ENCODE measurements at places on chromosomes 6 and 20.
A peak's percentile ranks its signal among the peaks of the same experiment; 100 is the strongest.

GRCh38 chr6:17601386-17601703 lies 1.2 kb downstream of the FAM8A1 start:
- no peak for DNase-seq

GRCh38 chr6:108961985-108962384 lies 113.8 kb downstream of the ARMC2 start:
- DNase-seq = no peak

GRCh38 chr6:47478233-47479139 lies 897 bp downstream of the CD2AP start:
- DNase-seq = peak; percentile 16

DNA sequence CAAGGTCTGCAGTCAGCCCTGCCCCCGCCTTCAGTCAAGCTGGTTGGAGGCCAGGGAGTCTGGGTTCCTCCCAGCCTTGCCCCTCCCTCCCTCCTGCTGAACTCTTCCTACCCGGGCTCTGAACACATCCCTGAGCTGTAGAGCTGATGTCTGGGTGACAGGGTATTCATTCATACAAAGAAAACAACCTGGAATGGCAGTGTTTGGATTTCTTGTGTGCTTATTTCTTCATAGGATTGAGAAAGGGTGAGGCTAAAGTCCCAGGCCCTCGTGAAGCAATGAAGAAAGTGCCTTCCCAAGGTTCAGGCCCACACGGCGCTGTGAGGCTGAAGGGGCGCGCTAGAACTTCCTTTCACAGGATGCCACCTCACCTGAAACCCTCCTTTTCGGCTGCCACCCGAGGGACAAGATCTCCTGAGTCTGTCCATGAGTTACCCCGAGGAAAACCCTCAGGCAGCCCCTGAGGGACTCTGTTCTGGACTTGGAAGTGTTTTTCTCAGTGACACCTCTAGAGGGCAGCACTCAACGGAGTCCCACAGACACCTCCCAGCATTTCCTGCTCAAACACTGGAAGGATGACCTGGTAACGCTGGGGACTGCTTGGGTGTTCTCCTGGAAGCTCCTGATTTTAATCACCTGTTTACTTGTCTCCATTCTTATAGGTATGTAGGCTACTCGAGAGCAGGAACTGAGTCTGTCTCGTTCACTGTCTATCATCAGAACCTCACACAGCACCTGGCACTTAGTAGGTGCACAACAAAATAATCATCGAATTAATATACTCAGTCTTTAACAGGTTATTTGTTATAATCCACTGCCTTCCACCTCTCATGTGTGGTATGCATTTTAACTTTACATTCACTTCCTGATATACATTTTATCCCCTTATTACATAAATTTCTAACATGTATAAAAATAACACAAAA lies 11.8 kb upstream of the GSTA1 start:
- DNase-seq = peak; percentile 5

DNA sequence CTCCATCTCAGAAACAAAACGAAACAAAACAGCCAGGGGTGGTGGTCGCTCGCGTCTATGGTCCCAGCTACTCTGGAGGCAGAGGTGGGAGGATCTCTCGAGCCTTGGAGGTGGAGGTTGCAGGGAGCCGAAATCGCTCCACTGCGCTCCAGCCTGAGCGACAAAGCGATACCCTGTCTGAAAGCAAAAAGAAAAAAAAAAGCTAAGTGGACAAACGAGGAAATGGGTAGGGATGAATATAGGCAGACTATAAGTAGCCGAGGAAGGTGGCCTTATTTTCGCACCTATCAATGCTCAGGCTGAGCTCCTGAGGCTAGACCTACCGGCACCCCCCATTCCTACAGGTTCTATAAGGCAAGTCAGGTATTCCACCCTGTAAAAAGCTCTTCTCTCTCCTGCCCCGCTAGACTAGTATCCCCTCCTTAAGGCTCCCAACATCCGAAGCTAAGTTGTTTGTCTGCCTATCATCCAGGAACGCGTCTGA lies 650 bp upstream of the CASP8AP2 start:
- DNase-seq = no peak

DNA sequence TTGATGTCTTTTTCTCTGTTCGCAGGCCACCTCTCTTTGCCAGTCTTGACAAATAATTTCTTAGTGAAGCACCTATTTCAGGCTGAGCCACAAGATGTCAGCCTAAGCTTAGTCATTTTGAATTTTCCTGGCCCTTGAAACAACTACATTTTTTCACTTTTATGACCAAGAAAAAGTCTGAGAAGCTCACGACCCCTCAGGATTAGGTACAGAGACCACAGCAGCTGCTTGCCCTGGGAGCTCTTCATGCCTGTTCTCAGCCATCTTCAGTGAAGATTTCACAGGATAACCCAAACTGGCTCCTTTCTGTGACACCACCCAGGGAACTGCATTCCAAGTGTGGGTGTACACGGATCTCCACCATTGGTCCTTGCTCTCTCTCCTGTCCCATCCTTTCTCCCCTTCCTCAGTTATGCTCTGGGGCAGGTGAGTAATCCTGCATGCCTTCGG lies 38.4 kb upstream of the SPTLC3 start:
- DNase-seq = peak; percentile 51

Data from Ammon's horn (tissue), 1 donor.